ENCODE measurements at places on chromosomes 5 and 9.

GRCh38 chr5:84287951-84288350 is 96.7 kb downstream of the EDIL3 start:
- DNase-seq: no peak

DNA sequence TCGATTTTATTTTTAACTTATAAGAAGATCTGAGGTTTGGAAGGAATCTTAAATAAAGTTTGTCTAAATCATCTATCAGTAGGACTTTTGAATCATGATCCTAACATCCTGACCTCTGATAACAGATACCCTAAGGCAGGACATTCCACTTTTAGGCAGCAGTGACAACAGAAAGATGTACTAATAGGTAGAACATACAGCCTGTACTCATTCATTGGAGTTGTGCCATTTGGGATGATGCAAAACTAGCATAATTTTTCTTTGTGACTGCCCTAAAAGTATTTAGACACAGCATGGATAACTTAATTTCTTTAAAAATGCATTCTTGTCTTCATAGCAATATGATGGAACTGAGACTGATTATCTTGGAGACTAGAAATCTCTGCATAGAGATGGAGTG is 39.7 kb downstream of the CDC42SE2 start:
- no peak for DNase-seq

DNA sequence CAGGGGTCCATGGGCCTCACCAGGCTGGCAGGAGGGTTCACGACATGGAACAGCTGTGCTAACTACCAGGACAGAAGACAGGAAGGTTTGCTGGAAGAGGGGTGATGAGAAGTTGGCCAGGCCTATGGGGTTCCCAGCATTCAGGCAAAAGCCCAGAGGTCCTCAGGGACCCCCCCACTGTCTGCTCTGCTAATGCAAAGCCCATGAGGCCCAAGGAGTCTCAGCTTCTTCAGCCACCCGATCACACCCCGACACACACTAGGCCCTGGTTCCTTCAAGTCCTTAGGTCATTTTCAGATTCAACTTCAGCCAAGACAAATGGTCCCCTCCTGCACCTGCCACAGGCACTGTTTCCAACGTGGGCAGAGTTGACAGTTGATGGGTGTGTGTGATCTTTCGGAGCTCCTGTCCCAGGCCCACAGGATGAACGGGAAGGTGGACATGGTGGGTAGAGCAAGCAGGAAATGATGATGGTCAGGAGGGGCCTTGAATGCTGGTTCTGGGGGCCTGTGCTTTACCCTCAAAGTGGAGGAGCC is 20.4 kb downstream of the ADAMTS2 start:
- no peak for DNase-seq

DNA sequence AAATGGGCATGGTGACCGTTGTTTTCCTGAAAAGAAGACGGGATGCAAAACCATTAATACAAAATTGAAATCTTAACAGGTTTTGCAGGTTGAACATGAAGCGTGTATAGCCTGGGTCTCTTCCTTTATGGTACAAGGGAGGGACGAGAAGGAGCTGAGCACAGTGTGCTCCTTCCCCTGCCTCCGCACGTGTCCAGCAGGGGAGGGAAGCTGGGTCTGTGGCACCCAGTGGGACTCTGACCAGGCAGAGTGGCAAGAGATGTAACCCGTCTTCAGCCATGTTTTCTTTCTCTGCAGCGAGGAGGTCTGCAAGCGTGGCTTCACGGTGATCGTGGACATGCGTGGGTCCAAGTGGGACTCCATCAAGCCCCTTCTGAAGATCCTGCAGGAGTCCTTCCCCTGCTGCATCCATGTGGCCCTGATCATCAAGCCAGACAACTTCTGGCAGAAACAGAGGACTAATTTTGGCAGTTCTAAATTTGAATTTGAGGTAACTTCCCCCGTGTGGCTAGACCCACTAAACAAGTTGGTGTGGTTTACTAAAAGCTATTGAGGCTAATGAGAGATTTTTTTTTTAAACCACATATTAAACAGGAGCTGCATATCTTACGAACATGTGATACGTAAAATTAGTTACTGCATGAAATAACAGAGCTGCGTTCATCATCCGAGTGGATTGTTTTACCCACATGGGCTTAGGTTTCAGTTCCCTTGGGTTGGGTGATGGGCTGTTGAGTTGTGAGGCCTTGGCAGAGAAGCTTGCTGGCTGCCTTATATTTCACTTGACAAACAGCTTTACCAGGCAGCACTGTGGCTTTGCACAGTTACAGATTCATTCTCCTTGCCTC is 143.7 kb downstream of the TRIO start:
- DNase-seq: no peak

- DNase-seq: no peak
These were observed 1.3 kb downstream of the SLC25A48 start for GRCh38 chr5:135835766-135836165.

- DNase-seq: peak; percentile 37
These were observed 39.5 kb upstream of the GLRX start for GRCh38 chr5:95861864-95862561.

DNA sequence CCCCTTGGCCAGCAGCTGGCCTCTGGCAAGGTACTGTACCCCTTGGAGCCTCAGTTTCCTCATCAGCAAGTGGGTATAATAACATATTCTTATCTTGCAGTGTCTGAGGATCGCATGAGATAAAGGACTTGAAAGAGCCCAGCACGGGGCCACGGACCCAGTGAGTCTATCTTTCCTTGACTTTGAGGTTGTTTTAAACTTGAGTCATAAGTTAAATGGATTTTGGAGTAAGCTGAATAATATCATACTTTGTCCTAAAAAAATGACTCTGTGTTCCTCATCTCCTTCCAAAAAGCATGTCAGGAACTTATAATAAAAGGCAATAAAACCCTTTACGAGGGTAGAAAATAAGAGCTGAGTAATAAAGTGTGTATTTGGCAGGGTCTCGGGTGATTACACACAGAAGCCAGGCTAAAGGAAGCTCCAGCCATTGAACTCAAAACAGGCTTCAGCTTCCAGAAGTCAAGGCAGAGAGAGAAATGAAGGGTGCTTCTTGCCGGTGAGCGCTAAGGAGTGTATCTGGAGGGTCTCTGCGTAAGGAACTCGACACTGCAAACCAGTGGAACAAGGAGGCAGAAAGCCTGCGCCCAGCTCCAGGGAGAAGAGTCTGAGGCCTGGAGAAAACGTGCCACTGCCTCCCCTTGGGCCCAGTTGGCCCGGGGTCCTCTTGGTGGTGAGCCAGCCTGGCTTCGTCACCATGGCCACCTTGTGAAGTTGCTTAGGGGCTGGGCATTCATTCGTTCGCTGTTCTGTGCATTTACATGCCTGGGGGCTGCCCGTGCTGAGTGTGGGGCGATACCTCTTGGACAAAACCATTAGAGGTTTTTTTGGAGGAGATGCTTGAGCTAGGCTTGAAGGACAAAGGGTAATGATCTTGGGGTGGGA is 72.4 kb upstream of the PHYKPL start:
- DNase-seq: no peak

GRCh38 chr5:62920856-62921255 is 342.2 kb downstream of the LRRC70 start:
- no peak for DNase-seq

All from activated naive CD8-positive, alpha-beta T cell treated with anti-CD3 and anti-CD28 coated beads, Interleukin-2, amount 50 U/mL, for 24 hours (primary cell).